ENCODE measurements at places on chromosomes 13 and 19.

- no peak for DNase-seq
These were observed 9.7 kb downstream of the PCCA start for GRCh38 chr13:100098445-100099116.

GRCh38 chr13:32272021-32272683 is 43.0 kb downstream of the ZAR1L start:
- DNase-seq: no peak

GRCh38 chr13:114002771-114003321 is 29.0 kb upstream of the C13orf46 start:
- DNase-seq: no peak

- no peak for DNase-seq
These were observed 164.5 kb downstream of the URI1 start for GRCh38 chr19:30106417-30107095.

GRCh38 chr13:98941126-98941525 is 36.7 kb downstream of the DOCK9 start:
- no peak for DNase-seq

DNA sequence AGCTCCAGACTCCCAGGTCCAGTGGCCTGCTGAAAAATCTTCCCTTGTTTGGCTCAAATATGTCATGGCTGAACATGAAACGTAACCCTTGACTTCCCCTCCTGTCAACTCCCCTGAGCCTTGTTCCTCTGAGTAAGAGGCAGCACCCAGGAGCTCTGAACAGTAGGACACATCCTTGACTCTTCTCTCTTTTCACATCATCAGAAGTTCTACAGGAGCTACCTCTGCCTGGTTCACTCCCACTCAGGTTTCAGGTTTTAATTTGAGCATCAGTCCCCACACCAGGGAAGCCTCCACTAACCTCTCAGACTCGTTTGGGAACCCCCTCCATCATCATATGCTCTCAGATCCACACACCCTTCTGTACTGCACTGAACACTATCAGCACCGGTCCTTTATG is 30.3 kb downstream of the ZNF823 start:
- no peak for DNase-seq

DNA sequence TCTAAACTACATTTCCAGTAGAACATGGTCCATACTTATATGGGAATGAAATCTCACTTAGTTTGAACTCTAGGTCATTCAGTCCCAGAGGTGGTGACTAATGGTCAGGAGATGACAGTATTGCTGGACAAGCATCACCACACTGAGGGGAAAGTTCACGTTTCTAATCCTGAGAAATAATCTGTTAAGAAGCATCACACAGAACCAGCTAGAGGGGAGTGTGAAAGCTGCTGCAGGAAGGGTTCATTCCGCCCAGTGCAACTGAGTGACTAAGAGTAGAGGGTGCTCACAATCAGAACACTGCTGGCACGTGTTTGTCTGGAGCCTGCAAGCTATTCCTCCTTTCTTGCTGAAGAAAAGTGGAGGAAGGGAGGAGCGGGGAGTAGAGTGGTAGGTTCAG is 2.7 kb downstream of the COL4A1 start:
- DNase-seq: no peak

DNA sequence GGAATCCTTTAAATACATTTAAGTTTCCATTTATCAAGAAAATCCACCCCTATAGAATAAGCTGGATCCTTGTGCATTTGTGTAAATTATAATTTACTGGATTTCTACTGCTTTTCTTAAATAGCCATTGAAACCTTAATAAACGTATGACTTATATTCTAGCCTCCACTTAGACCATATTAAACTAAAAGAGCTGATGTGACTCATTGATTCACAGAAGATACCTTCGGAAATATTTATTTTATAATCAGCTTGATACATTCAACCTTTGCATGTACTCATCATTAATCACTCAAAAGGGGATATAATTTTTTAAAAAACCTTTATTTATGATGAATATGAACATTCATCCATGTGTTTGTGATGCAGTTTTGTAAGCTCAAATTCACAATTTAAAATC is 136.3 kb downstream of the SPRY2 start:
- DNase-seq: no peak

- peak; percentile 57 for DNase-seq
These were observed at the start of gene ZNF714 for GRCh38 chr19:21082011-21082975. Gene ZNF714 (plus strand): TSS chr19:21082203. CDS start chr19:21098269, 16,066 bp downstream.

DNA sequence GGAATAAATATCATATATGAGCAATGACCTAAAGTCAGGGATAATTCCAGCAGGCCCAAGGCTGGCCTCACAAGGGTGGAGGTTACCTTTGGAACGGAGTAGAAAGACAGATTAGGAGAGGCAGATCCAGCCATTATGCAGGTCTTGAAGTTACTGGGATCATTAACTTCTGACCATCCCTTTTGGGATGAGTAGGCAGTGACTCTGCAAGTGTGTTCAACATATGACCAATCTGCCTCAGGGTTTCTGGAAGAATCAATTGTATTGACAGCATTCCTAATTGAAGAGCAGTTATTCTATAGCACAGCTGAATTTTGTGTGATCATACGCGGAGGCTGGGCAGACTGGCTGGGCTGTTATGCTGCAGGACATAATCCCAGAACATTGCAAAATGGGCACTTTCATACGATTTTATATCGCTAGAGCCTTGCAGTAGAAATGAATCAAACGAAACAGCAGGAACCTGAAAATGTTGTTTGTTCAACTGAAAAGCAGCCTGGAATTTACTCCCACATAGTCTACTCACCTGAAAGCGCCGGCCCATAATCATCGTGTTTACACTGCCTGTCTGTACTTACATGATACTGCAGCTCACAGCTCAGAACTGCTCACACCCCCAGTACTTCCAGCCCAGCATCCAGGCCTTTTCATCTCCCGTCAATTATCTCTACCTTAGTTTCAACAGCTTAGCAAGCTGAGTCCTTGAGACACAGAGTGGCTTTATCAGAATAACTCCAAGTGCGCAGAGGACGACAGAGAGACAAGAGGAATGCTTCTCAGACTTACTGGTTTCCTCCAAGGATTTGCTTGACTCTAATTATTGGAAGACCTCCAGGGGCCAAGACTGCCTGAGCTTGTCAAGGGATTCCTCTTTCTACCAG is 556.1 kb downstream of the EFNB2 start:
- DNase-seq: no peak

GRCh38 chr13:37772644-37773043 is 96.9 kb downstream of the TRPC4 start:
- no peak for DNase-seq

DNA sequence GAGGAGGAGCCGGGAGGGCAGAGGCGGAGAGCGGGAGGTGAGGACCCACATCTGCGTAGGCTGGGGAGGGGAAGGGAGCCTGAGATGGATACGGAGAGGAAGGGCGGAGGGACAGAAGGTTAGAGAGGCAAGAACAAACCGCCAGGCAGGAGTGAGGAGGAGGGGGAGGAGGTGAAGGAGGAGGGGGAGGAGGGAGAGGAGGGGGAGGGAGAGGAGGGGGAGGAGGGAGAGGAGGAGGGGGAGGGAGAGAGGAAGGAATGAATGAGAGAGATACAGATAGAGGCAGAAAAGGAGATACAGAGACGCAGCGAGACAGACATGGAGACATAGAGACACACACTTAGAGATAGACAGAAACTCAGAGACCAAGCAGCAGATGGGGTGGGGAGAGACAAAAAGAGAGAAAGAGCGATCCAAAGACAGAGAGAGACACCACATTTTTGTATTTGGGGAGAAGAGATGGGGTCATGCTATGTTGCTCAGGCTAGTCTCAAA is 782 bp upstream of the CA11 start:
- DNase-seq: no peak

GRCh38 chr13:33411312-33411711 is 125.8 kb upstream of the STARD13 start:
- no peak for DNase-seq

DNA sequence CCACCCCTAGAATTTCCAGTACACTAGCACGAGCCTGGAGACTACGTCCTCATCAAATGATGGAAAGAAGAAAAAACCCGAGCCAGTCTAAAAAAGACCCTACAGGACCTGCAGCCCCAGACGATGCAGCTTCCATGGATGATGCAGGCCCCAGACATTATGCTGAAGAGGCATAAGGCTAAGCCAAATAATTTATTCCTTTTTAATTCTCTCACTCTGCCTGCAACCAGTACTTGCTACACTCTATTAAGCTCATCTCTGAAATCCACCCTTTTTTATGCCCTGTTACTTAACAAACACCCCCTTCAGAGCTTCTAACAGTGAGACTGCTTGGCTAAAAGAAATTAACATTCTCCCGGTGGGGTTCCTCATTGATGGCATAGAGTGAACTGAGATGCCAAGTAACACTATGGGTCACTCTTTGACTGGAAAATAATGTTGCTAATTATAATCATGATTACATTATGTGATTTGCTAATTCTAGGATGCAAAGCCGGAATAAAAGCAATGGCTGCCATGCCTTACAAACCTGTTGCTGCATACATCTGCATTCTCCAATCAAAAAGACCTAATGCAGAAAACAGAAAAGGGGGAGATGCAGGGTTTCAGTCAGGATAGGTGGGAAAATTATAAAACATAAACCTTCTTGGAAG is 1462.4 kb downstream of the UQCRFS1 start:
- no peak for DNase-seq

DNA sequence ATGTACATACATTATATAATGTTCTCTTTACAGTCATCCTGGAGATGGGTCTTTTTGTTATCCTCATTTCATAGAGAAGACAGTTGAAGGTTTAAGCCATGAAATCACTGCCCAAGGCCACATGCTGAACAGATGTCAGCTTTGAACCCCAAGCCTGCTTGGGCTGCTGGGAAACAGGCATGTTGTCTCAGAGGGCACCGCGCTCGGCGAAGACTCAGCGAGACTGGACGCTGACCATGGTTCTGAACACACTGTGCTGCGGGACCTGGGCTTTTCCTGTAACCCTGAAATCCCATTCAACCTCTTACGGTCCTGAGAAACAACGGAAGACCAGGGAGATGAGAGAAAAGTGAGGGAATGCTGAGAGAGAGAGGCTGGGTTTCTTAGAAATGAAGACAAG is 27.3 kb downstream of the LRFN3 start:
- no peak for DNase-seq

- no peak for DNase-seq
These were observed 18.7 kb upstream of the ATXN8OS start for GRCh38 chr13:70088926-70089325.
